Ascending aorta (tissue), 2 donors: ENCODE measurements at places on chromosomes 16 and 17.

GRCh38 chr17:58379511-58379824 lies 27.5 kb upstream of the SUPT4H1 start:
- H3K4me3 ChIP-seq = no peak overlapping the region
- no peaks in the 10 kb centered on the region for H3K4me1 ChIP-seq
- DNase-seq = no peak
- no peak overlapping the region for H3K27ac ChIP-seq
- no peaks in the 10 kb centered on the region for H3K27me3 ChIP-seq

DNA sequence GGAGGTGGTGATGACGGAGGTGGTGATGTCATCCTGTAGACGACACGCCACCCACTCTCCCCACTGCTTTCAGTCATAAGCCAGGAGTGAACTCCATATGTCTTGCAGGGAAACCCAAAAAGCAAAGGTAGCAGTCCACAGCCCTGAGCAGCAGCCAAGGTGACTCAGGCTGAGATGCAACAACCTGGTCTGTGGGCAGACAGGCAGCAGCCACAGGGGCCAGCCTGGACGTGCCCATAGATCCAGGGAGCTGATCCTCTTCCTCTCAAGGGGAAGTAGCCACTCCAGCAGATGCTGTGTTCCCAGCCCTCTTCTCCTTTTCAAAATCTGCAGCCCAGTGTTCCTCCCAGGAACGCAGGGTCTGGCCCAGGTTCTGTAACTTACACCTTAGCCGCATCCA lies 17.3 kb upstream of the CIITA start:
- no peak for DNase-seq
- no peaks in the 10 kb centered on the region for H3K36me3 ChIP-seq
- no peaks in the 10 kb centered on the region for H3K4me1 ChIP-seq
- no peak overlapping the region for H3K27ac ChIP-seq
- H3K4me3 ChIP-seq = no peak overlapping the region

DNA sequence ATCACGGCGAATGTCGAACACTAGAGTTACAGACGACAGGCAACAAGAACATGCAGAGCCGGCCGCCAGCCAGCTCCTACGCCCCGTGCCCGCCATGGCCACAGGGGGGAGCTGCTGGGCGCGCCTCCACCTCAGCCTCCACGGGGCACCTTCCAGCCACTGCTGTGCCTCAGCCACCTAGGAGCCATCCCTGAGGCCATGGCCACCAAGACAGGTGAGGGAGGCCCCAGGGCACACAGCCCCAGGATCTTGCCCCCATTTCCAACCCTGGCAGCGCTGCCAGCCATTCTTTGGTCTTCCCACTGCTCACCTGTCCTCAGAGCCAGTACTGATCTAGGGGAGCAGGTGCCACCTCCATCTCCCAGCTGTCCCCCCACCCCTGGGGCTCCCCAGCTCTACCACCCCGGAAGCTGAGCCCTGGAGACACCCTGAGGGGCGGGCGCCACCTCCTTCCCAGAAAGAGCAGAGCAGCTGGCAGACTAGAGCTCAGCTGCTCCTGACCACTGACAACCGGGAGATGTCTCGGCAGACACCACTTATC lies 11.8 kb downstream of the GNPTG start:
- no peak overlapping the region for H3K4me3 ChIP-seq
- no peak for DNase-seq
- H3K36me3 ChIP-seq = peaks cover 52% of the 10 kb centered on the region
- H3K27me3 ChIP-seq = no peaks in the 10 kb centered on the region
- no peak overlapping the region for H3K27ac ChIP-seq
- no peaks in the 10 kb centered on the region for H3K4me1 ChIP-seq

DNA sequence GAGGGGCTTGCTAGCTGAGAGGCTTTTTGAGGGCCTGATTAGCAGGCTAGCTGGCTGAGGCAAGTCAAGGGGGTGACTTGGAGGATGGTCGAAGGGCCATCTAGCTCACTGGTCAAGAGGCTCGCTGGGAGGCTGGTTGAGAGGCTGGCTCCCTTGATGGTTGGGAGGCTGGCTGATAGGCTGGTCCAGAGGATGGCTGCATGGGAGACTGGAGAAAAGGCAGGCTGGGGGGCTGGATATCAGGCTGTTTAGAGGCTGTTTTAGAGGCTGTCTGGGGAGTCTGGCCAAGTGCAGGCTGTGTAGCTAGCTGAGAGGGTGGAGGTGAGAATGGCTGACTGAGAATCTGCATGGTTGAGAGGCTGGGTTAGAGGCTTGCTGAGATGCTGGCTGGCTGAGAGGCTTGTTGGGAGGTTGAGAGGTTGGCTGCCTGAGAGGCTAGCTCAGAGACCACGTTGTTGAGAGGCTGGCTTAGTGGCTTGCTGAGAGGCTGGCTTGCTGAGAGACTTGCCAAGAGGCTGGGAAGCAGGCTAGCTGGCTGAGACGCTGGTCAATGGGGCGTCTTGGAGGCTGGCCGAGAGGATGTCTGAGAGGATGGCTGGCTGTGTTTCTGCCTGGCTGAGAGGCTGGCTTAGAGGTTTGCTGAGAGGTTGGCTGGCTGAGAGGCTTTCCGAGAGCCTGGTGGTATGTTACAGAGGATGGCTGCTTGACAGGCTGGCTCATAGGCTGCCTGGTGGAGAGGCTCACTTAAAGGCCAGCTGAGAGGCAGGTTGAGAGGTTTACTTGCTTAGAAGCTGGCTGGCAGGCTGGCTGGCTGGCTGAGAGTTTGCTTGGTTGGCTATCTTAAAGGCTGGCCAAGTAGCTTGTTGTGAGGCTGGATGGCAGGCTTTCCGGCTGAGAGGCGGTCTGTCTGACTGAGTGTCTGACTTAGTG lies 36.6 kb upstream of the ACSM2B start:
- DNase-seq = peak; percentile 87
- H3K4me3 ChIP-seq = peak overlapping the region; percentile 49
- no peaks in the 10 kb centered on the region for H3K36me3 ChIP-seq
- peak overlapping the region; percentile 98 for H3K27ac ChIP-seq
- H3K4me1 ChIP-seq = peaks cover 19% of the 10 kb centered on the region
- H3K27me3 ChIP-seq = no peaks in the 10 kb centered on the region
